SK-N-SH (cell line): ENCODE measurements at places on chromosomes 12 and 14. TPM values are rescaled to one million over a fixed set of nuclear protein-coding genes. Genes with fewer than 3 reads are reported as not detected.
A peak's percentile ranks its signal among the peaks of the same experiment; 100 is the strongest.

MAP3K12 gene
- 57.6 and 80.9 TPM in 2 replicates for polyA plus RNA-seq

RBM23 gene
- polyA plus RNA-seq: 52.4 and 65.5 TPM in 2 replicates

SEC23A gene
- 30.0 and 39.4 TPM in 2 replicates for polyA plus RNA-seq

DNA sequence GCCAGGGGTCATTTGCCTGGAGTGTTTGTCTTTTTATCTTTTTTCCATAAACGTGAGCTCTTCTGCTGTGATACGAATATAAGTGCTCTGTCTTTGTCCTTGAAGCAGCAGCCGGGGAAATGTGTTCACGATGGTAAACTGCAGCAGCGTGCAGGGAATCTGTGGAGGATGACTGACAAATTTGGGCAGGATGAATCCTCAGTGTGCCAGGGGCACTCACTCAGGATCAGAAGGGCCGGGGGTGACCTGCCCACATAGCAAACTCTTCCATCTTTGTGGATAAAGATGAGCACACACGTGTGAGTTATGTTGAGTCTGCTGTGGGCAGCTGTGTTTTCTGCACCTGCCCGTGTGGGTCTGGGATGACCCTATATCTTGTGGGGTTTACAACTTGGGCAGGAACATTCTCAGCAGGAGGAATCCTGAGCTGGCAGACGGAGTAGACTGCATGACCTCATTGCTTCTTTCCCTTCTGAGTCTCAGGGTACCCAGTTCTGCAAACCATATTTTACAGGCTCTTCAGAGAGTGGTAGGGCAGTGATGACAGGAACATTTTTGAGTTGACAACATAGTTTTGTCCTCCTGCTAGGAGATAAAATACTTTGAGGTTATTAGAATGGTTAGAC, 711 bp downstream of the ANO4 start:
- H3K27me3 ChIP-seq: no peaks in the 10 kb centered on the region
- no peak for DNase-seq
- H3K4me3 ChIP-seq: peak overlapping the region; percentile 26; the same call in 1 of the 2 replicates
- H3K36me3 ChIP-seq: no peaks in the 10 kb centered on the region
- H3K4me1 ChIP-seq: peaks cover 7% of the 10 kb centered on the region; the same call in 1 of the 2 replicates
- no peak overlapping the region for H3K27ac ChIP-seq

DNA sequence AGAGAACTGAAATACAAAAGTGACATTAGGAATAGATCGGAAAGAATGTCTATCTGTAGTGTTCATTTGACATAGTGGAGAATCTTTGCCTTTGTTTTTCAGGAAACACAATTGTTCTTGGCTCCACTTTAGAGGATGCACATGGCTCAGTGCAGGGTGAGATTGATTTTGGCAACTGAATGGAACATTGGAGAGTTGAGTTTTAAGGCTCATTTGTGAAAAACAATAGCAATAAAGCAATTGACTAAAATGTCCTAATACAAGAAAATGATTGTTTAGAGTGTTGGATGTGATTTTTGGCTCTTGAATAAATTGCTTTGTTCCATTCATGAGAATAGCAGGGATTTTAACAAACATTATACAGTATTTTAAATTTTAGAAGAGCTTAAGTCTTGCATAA, 116.4 kb downstream of the SLC38A1 start:
- DNase-seq: no peak
- H3K4me1 ChIP-seq: peaks cover 9% of the 10 kb centered on the region; the same call in 1 of the 2 replicates
- H3K36me3 ChIP-seq: no peaks in the 10 kb centered on the region
- no peaks in the 10 kb centered on the region for H3K27me3 ChIP-seq

GRCh38 chr14:79165471-79166090, 995.4 kb downstream of the NRXN3 start:
- H3K27ac ChIP-seq: no peak overlapping the region
- no peak overlapping the region for H3K4me3 ChIP-seq
- H3K27me3 ChIP-seq: no peaks in the 10 kb centered on the region
- H3K4me1 ChIP-seq: no peaks in the 10 kb centered on the region

GRCh38 chr14:89032086-89032649, 207.7 kb downstream of the TTC8 start:
- H3K27ac ChIP-seq: no peak overlapping the region
- no peak for DNase-seq
- peaks cover 10% of the 10 kb centered on the region; the same call in 1 of the 2 replicates for H3K4me1 ChIP-seq
- no peaks in the 10 kb centered on the region for H3K36me3 ChIP-seq

DNA sequence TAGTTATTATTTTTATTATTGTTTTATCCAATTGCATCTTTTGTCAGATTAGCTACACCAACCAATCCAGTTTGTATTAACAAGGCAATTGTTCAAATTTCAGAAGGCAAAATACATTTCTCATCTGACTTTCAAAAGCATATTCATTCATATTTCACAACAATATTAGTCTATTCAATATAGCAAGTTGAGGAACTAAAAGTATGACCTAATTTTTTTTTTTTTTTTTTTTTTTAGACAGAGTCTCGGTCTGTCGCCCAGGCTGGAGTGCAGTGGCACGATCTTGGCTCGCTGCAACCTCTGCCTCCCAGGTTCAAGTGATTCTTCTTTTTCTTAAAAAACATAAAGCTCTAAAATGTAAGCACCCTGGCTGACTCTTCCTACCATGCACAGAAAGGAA, 17.3 kb downstream of the COX14 start:
- peaks cover 58% of the 10 kb centered on the region for H3K36me3 ChIP-seq
- H3K4me3 ChIP-seq: no peak overlapping the region
- peak overlapping the region; percentile 39; the same call in 1 of the 2 replicates for H3K27ac ChIP-seq

DNA sequence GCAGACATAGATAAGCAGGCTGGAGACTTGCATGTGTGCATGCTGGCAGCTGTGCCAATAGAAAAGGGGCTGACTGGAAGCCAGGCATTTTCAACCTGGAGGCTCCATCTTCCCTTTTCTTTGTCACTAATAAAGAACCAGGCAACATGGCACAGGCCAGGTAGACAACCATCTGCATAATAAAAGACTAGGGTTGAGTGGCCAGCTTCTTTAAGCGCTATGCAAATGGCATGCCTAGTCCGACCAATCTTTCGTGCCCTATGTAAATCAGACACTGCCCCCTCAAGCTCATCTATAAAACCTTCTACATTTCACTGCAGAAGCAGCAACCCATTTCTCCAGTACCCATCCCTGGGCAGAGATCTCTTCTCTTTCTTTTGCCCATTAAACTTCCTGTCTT, 4.6 kb upstream of the KLRC1 start:
- no peak overlapping the region for H3K27ac ChIP-seq
- DNase-seq: no peak
- H3K27me3 ChIP-seq: no peaks in the 10 kb centered on the region
- H3K4me1 ChIP-seq: no peaks in the 10 kb centered on the region
- no peak overlapping the region for H3K4me3 ChIP-seq

- DNase-seq: no peak
- no peak overlapping the region for H3K4me3 ChIP-seq
- H3K27ac ChIP-seq: no peak overlapping the region
- H3K36me3 ChIP-seq: no peaks in the 10 kb centered on the region
- H3K27me3 ChIP-seq: no peaks in the 10 kb centered on the region
These were observed 1.7 kb upstream of the AKAP6 start for GRCh38 chr14:32327255-32327961.

- no peak overlapping the region for H3K4me3 ChIP-seq
- no peaks in the 10 kb centered on the region for H3K4me1 ChIP-seq
- no peak for DNase-seq
- H3K36me3 ChIP-seq: no peaks in the 10 kb centered on the region
- H3K27ac ChIP-seq: no peak overlapping the region
These were observed 30.3 kb upstream of the IFNG start for GRCh38 chr12:68189821-68190242.

DNA sequence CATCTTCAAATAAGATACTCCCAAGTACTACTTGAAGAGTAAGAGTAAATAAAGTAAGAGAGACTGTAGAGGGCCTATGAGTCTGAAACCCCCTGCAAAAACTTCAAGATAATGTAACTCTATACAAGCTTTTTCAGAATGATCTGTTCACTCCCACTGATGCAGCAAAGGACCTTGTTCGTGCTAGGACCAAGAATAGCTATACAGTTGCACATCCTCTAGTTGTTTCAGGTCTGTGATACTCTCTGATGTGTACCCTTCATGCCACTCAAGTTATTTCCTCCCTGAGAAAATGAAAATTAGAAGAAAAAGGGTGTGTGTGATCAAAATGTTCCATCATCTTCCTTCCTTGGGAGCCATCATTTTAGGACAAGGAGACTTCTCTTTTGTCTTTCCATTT, 204.4 kb downstream of the ALX1 start:
- H3K36me3 ChIP-seq: no peaks in the 10 kb centered on the region
- H3K27ac ChIP-seq: no peak overlapping the region
- H3K4me3 ChIP-seq: no peak overlapping the region
- no peak for DNase-seq
- H3K4me1 ChIP-seq: no peaks in the 10 kb centered on the region
- no peaks in the 10 kb centered on the region for H3K27me3 ChIP-seq

- H3K27me3 ChIP-seq: no peaks in the 10 kb centered on the region
- H3K4me3 ChIP-seq: peak overlapping the region; percentile 94
- H3K36me3 ChIP-seq: no peaks in the 10 kb centered on the region
- peak; percentile 60 for DNase-seq
- no peaks in the 10 kb centered on the region; the same call in 1 of the 2 replicates for H3K4me1 ChIP-seq
These were observed 704 bp downstream of the ATP2B1 start for GRCh38 chr12:89707703-89708564.

- H3K27ac ChIP-seq: peak overlapping the region; percentile 14; the same call in 1 of the 2 replicates
- no peak overlapping the region for H3K4me3 ChIP-seq
- H3K36me3 ChIP-seq: 0 out of 2 replicates have a peak, but pooled peaks cover 3% of the 10 kb centered on the region
- H3K4me1 ChIP-seq: peaks cover 5% of the 10 kb centered on the region
- H3K27me3 ChIP-seq: no peaks in the 10 kb centered on the region
These were observed 63.2 kb downstream of the ERGIC2 start for GRCh38 chr12:29317556-29318363.

GRCh38 chr14:87131879-87132278, 861.1 kb downstream of the GALC start:
- no peaks in the 10 kb centered on the region for H3K36me3 ChIP-seq
- H3K4me1 ChIP-seq: no peaks in the 10 kb centered on the region
- H3K4me3 ChIP-seq: no peak overlapping the region
- H3K27ac ChIP-seq: no peak overlapping the region
- no peak for DNase-seq
- no peaks in the 10 kb centered on the region for H3K27me3 ChIP-seq

- no peak for DNase-seq
- no peaks in the 10 kb centered on the region for H3K4me1 ChIP-seq
- no peaks in the 10 kb centered on the region for H3K27me3 ChIP-seq
- no peak overlapping the region for H3K4me3 ChIP-seq
- no peaks in the 10 kb centered on the region for H3K36me3 ChIP-seq
- H3K27ac ChIP-seq: no peak overlapping the region; the same call in 1 of the 2 replicates
These were observed 179.1 kb downstream of the KIF26A start for GRCh38 chr14:104317492-104317805.

GRCh38 chr12:113684908-113685782, 213.5 kb upstream of the LHX5 start:
- DNase-seq: no peak
- no peaks in the 10 kb centered on the region; the same call in 1 of the 2 replicates for H3K4me1 ChIP-seq
- H3K4me3 ChIP-seq: no peak overlapping the region
- H3K27me3 ChIP-seq: 0 out of 2 replicates have a peak, but pooled peaks cover 8% of the 10 kb centered on the region
- no peak overlapping the region for H3K27ac ChIP-seq
- no peaks in the 10 kb centered on the region for H3K36me3 ChIP-seq

DNA sequence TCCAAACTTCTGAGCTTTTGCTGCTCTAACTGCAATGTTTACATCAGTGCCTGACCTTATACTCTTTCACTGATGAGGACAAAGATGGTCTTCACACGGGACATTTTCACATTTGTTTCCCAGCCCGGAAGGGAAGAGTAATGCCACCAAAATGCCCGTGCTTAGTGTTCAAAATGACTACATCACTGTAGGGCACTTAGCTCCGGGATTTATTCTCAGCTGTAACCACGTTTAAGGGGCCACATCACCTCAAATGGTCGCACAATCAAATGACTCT, 2.9 kb downstream of the GSG1 start:
- peaks cover 14% of the 10 kb centered on the region for H3K4me1 ChIP-seq
- no peaks in the 10 kb centered on the region for H3K27me3 ChIP-seq
- H3K4me3 ChIP-seq: peak overlapping the region; percentile 55
- DNase-seq: no peak
- peak overlapping the region; percentile 100 for H3K27ac ChIP-seq

- no peak for DNase-seq
- no peak overlapping the region for H3K4me3 ChIP-seq
- H3K27me3 ChIP-seq: no peaks in the 10 kb centered on the region
- no peaks in the 10 kb centered on the region for H3K36me3 ChIP-seq
These were observed 8.9 kb upstream of the FOXN3 start for GRCh38 chr14:89425931-89426330.

DNA sequence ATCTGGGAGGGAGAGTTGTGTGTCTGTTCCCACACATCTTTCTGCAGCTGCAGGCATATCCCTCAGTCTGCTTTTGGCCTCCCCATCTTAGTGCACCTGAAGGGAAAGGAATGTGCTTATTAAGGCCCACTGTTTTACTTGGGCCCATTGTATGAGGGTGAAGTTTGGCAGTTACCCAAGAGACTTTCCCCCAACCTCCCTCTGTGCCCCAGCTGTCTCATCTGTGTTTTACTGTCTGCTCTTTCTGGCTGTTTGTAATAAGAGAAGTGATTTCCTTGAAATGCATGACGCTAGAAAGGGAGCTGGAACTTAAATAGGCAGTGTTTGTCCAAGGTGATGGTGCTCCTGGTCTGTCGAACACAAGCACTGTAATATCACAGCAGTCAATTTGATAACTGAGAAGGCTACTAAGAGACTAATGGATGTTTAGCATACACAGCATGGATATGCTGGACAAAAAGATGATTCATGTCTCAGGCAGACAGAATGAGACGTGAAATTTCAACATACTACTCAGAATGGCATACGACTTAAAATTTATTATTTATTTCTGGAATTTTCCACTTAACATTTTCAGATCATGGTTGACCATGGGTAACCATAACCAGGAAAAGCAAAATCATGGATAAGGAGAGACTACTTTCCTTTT, 43.6 kb downstream of the FSCB start:
- H3K36me3 ChIP-seq: no peaks in the 10 kb centered on the region
- no peaks in the 10 kb centered on the region for H3K27me3 ChIP-seq
- DNase-seq: no peak
- H3K4me3 ChIP-seq: no peak overlapping the region
- H3K4me1 ChIP-seq: no peaks in the 10 kb centered on the region

DNA sequence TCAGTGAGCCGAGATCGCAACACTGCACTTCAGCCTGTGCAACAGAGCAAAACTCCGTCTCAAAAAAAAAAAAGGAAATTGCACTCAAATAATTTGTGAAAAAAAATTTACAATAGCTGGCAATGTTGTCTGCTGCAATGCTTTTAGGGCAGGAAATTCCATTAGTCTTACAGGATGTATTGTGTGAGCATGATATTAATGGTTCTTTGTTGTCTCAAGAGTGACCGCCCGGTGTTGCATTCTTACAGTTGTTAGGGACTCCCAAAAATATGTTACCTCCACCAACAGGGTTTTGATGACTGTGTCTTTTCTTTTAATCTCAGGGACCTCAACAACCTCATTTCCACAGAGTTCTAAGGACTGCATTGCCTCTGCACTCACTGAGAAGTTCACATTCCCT, 44.8 kb downstream of the PZP start:
- no peaks in the 10 kb centered on the region for H3K27me3 ChIP-seq
- no peak overlapping the region for H3K27ac ChIP-seq
- DNase-seq: no peak
- H3K36me3 ChIP-seq: no peaks in the 10 kb centered on the region

DNA sequence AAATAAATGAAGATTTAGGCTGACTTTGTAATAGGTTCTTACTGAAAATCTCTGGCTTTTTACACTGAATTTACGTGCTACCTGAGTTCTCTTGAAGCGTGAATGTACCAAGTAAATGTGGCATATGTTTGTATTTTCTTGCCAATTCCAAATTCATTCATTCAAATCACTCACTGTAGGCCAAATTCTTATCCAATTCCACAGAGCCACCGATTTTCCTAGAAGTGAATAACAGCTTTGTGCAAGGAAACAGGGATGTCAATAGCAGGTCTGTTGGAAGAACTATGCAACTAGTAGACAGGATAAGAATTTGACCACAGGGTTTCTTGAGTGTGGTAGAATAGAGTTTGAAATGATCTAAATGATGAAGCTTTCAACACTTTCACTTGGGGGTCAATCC, 86.8 kb downstream of the SOX5 start:
- no peaks in the 10 kb centered on the region for H3K4me1 ChIP-seq
- no peaks in the 10 kb centered on the region for H3K27me3 ChIP-seq
- H3K4me3 ChIP-seq: no peak overlapping the region
